ENCODE measurements at places on chromosomes 11 and 22.
A peak's percentile ranks its signal among the peaks of the same experiment; 100 is the strongest.

- no peak for DNase-seq
These were observed 49.4 kb upstream of the JAM3 start for GRCh38 chr11:134019500-134019899.

DNA sequence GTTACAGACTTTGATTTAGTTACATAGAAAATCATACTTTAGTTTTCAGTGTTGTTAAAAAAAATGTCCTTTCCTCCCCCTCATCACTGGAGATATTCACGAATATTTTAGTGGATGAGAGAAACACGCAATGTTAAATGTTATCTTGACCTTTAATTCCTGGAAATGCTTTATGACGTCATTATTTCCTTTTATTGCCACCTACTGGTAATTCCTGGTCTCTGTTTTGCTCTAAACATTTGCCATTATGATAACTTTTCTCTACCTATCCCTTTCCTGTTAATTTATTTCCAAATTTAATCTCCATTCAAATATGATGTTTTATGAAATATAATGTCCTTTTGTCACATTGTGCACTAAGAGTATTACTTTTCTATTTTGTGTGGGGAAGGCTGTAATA, 770.6 kb downstream of the FAM181B start:
- DNase-seq, result peak; percentile 8

- DNase-seq, result no peak
These were observed 488.6 kb downstream of the ETS1 start for GRCh38 chr11:128098781-128099180.

GRCh38 chr11:130473056-130473794, 24.8 kb downstream of the ADAMTS15 start:
- DNase-seq, result no peak

DNA sequence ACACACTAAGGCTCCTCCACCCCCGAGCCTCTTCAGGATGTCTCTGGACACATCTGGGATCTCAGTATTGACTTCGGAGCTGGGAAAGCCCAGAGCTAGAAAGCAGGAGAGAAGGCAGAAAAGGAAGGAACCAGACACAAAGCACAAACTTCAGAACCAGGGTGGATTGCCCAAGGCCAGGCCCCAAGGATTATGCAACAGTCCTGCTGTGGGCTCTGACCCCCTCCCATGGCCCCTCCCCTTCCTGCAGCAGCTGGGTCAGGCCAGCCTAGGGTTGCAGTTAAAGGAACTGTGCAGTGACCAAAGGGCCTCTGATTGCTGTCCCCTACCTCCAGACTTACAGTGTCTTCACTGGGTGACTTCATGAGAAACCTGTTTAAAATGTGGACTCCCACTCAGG, 5.3 kb downstream of the KCNE3 start:
- DNase-seq, result no peak

DNA sequence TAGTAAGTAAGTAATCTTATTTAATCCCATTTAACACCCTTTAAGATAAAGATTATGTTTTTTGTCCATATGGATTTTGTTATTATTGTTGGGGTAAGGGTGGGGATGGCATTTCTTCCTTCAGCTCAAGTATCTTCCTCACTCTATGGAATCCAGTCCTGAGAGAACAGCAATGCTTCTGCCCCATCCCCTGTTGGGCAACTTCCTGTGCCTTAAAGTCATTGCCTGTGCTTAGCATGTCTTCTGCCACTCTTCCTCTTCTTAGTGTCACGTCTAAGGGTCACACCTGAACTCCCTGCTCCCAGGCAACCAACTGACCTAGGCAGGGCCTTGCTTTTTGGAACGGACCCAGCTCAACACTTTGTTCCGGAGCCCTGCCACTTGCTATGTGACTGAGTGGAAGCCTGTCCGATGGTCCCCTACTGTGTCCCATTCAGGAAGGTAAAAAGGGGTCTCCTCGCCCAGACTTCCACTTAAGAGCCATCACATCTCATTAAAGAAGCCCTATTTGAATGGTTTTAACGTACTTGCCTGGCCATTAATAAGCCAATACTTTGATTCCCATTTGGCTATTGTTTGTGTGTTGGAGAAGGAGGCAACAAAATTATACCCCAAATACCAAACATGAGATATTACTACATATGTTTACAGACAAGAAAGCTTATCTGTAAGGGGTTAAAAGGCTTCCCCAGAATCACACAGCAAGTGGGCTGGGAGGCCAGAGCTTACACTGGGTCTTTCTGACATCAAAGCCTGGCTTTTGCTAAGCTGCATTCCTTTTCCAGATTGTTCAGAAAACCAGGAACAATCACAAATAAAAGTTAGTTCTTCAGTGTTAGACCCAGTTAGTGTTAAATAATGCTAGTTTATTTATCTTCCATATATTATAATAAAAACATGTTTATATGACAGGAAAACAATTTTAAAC, 59.2 kb downstream of the RAB38 start:
- DNase-seq, result no peak

DNA sequence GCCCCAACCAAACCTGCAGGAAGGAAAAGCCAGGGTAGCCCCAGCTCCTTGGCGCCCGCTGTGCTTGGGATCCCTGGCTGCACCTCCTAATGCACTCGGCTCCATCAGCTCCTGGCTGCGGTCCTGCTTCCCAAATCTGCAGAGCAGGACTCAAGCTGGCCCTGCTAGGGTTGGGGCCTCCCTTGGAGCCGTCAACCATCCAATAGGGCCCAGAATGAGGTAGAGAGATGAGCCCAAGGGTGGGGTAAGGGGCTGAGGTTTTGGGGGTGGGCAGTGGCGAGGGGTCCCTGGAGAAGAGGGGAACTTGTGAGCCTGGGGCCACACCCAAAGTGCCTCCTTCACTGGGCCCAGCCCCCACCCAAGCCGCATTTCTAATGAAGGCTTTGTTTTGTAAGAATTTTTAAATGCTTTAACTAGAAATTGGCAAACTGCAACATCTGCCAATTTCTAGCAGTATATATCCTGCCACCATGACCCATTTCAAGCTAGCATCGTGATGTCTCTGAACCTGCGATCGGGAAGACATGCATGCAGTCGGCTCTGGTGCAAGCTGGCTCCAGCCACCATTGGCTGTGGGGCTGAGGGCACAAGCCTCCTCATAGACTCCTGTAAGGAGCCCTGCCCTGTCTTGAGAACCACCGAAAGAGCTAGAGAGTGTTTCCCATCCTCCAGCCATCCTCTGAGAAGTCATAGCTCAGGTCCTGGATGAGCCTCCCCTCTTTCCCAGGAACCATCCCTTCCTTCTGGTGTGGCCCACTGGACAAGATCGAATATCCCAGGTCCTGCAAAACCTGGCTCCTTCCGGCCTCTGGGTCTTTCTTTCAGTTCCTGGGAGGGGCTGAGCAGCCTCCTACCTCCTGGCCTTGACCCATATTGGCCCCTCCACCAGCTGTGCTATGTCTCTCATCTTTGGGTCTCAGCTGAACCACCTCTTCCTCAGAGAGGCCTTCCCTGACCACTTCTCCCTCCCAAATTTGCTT, 15.5 kb downstream of the C1QTNF6 start:
- DNase-seq, result no peak

DNA sequence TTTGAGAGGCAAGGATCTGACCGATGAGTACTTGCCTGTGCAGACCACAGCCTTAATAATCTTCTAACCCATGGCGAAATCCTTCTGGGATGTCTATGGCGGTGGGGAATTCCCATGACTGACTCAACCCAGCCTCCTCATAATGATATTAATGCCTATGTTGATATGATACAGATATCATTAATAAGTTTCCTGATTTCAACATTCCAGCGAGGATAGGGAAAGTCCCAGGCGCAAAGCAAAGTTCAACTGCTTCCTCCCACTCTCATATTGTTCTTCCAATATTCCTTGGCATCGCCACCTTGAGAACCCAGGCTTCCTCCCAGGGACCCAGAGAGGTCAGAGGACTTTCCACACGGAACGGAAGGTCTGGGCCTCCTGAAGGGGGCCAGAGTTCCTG, 110.3 kb upstream of the TMEM45B start:
- no peak for DNase-seq

DNA sequence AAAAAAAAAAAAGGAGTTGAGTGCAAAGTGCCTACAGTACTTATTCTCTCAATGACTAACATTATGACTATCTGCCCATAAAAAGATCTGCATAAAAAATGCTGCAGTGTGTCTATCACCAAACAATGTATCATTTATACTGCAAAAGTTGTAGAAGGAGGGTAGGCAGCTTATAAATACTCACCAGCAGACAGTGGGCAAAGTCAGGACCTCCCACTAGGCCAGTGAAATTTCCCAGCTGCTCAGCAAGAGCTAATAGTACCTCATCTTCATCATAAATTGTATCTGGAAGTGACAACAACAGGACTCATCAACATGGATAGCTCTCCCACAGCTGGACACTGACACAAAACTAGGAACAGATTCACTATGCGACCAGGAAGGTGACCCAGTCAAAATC, 1.6 kb downstream of the PPP2R1B start:
- peak; percentile 31 for DNase-seq

GRCh38 chr11:12200279-12200990, 90.0 kb downstream of the MICAL2 start:
- peak; percentile 93 for DNase-seq

GRCh38 chr11:1935156-1936071, 11.7 kb upstream of the MRPL23 start:
- no peak for DNase-seq

- peak; percentile 61 for DNase-seq
These were observed 114.9 kb downstream of the ETS1 start for GRCh38 chr11:128472128-128473089.

- DNase-seq, result no peak
These were observed 480.5 kb downstream of the MIAT start for GRCh38 chr22:27137871-27138337.

DNA sequence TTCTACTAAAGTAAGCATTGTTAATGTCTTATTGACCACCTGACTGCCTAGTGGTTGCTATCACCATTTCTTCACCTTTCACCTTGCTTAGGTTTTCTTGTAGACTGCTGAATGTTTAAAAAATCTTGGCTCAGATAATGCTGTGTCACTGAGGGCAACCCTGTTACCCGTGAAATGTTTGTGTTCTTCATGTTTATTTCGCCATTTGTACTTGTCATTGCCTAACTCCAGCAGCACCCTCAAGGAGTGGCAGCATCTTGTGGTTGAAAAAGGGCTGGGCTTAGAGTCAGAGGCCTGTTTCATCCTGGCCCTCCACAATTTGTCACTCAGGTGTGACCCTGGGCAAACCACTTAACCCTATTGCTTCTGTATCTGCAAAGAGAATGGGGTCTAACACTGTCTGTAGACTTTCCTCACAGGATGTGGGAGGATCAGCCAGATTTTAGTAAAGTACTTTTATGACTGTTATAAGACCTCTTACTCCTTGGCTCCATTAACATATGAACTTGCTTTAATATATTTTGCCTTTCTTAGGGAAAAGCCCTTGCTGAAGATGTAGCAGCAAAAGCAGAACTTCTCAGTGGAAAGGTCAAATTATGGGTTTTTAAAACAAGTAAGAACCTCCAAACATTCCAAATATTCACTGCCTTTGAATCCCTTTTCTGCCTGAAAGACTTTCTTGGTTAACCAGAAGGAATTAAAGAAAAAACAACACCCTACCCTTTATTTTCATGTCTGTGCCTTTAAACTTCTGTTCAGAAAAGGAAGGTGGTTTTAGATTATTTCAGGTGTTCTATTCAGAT, 154.5 kb upstream of the C11orf87 start:
- DNase-seq, result no peak

DNA sequence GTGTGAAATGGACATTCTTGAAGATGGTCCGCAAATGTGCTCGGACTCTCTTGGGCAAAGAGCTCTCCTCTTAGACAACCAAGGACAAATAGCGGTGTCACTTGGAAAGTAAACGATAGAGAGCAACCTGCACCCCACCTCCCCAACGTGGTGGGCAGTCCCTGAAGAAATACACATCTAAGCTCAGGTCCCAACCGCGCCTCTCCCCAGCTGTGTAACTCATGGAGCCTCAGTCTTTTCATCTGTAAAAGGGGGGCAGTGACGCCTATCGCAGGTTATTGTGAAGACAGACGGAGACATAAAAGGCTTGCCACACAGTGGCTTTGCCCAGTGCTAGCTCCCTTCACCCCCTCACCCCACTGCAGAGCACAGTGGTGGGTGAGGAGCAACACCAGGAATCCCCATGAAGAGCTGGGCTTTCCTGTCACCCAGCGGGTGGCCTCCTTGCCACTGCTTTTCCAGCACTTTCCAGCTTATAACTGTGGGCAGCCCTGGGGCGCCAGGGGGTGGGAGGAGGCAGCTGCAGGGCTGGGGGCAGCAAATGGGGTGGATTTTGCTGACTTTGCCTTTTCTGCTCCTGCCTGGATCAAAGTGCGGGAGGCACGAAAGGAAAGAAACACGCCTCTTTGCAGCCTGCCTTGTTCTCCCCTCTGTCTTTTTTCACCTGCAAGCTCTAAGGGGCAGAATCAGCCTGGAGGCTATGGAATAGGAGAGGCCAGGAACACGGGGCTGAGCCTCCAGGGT, 73.7 kb upstream of the TSPAN18 start:
- no peak for DNase-seq

DNA sequence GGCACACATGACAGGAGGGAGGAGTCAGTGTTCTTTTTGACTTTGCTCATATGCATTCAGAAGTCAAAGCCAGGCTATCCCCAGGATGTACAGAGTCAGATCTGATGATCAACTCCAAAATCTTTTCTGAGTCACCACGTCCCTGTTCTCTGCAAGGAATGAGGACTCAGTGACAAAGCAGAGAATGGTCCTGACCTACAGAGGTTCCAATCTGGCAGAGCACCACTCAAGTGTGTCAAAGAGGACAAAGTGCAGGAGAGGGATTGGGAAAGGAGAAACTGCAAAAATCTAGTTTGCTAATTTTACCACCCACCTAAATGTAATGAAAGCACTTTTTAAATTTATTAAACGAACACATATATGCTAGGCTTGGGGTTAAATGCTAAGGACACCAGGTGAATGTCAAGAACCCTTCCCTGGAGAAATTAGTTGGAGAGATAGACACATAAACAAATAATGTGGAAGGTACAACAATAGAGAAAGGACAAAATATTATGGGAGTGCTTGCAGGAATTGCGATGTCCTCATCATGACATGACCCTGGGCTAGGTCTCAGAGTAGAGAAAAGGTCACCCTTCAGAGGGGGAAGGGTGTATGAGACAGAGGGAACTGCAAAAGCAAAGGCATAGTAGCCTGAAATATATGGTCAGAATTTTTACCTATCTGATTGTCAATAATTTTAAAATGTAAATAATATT, 56.3 kb downstream of the MTNR1B start:
- no peak for DNase-seq

- DNase-seq, result peak; percentile 49
These were observed 16.8 kb downstream of the IGF2 start for GRCh38 chr11:2122222-2122906.

- DNase-seq, result no peak
These were observed 883.5 kb downstream of the TBC1D22A start for GRCh38 chr22:47645923-47646322.

Data from fibroblast of skin of right biceps (primary cell).